ENCODE measurements at places on chromosomes 5 and 9.

DNA sequence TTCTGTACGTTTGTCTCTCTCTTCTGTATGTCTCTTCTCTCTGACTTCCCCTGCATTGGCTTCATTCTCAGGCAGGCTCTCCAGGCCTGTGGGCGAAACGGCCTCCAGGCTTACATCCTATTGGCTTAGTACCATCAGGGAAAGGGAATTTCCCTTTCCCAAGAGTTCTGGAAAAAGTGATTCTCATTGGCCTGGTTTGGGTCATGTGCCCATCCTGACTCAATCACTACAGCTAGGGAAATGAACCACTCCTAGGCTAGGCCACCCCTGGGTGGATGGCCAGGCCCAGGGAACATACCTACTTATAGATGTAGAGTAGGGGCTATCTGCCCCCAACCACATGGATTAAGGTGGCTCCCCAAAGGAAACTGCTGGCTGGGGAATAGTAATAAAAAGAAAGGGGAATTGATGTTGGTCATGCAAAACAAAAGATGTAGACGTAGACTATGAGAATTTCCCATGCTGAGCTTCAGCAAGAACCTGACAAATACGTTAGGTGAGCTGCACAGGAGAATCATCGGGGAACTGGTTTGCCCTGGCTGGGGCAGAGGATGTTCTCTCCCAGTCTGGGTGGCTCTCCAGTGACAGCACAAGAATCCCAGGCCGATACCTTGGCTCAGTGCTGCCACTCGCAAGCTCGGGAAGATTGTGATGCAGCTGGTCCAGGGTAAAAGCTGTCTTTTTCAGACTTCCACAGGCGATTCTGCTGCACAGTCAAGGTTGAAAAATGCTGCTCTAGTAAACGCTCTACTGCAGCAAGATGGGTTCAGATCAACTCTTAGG, 3.7 kb upstream of the EGR1 start:
- H3K27ac ChIP-seq = peak overlapping the region; percentile 29
- H3K27me3 ChIP-seq = peaks cover 1% of the 10 kb centered on the region
- no peak overlapping the region for H3K4me3 ChIP-seq
- H3K36me3 ChIP-seq = peaks cover 3% of the 10 kb centered on the region
- peaks cover 28% of the 10 kb centered on the region for H3K4me1 ChIP-seq
- DNase-seq = no peak

GRCh38 chr5:55629815-55630214, 82.3 kb downstream of the SLC38A9 start:
- no peaks in the 10 kb centered on the region for H3K27me3 ChIP-seq
- DNase-seq = no peak
- peaks cover 28% of the 10 kb centered on the region for H3K36me3 ChIP-seq
- no peak overlapping the region for H3K27ac ChIP-seq

GRCh38 chr9:131539223-131539923, 6.0 kb upstream of the PRRT1B start:
- no peak for DNase-seq
- H3K27me3 ChIP-seq = peaks cover 11% of the 10 kb centered on the region
- peaks cover 17% of the 10 kb centered on the region for H3K4me1 ChIP-seq

GRCh38 chr5:9838916-9839315, 208.8 kb upstream of the TAS2R1 start:
- H3K4me1 ChIP-seq = no peaks in the 10 kb centered on the region
- no peaks in the 10 kb centered on the region for H3K27me3 ChIP-seq
- H3K4me3 ChIP-seq = no peak overlapping the region
- H3K27ac ChIP-seq = no peak overlapping the region
- no peak for DNase-seq
- H3K36me3 ChIP-seq = no peaks in the 10 kb centered on the region

- H3K4me1 ChIP-seq = no peaks in the 10 kb centered on the region
- no peaks in the 10 kb centered on the region for H3K27me3 ChIP-seq
- no peak for DNase-seq
- no peaks in the 10 kb centered on the region for H3K36me3 ChIP-seq
- no peak overlapping the region for H3K27ac ChIP-seq
Measured at GRCh38 chr5:148556835-148557234, 97.5 kb downstream of the HTR4 start.

GRCh38 chr9:85332487-85332886, 409.3 kb downstream of the AGTPBP1 start:
- no peaks in the 10 kb centered on the region for H3K36me3 ChIP-seq
- no peak for DNase-seq
- no peak overlapping the region for H3K4me3 ChIP-seq
- peaks cover 4% of the 10 kb centered on the region for H3K4me1 ChIP-seq
- no peak overlapping the region for H3K27ac ChIP-seq

DNA sequence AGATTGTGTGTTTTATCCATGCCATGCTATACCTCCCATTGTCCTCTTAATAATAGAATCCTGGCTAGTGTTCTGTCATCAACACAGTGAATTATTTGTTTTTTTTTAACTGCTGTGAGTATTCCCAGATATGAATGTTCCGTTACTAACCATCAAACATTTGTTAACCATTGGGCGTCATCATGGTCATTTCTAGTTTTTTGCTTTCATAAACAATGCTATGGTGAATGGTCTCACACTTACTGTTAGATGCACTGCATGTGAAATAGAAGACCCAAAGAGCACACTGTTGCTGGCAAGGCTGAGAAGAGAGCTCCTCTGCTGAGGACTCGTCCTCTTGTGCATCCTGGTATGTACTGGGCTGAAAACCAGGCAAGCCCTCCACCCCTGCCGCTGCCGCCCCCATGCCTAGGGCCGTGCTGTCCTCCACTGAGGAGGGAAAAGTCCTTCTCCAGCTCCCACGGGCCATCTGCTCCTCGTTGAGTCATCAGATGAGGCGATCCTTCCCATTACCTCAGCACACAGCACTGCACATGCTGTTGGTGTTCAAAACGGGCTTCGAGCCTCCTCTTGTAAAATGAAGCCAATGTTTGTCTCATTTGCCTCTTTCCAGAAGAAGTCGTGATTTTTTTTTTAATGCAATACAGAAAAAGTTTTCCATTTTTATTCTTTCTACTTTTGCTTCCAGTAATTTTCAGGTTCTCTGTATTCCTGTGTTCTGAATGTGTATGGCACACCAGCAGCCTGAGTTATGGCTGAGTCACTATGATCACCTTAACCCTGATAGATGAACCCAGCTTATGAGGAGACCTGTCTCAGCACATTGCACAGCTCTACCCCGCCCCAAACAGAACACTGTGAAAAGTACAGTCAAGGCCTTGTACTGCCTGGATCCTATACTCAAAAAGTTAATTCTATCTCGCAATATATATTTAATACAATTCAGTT, 219.0 kb downstream of the AOPEP start:
- DNase-seq = no peak
- no peaks in the 10 kb centered on the region for H3K27me3 ChIP-seq
- no peak overlapping the region for H3K4me3 ChIP-seq
- no peaks in the 10 kb centered on the region for H3K36me3 ChIP-seq

GRCh38 chr5:143226872-143227271, 176.6 kb downstream of the NR3C1 start:
- no peaks in the 10 kb centered on the region for H3K27me3 ChIP-seq
- no peak overlapping the region for H3K27ac ChIP-seq
- H3K4me1 ChIP-seq = peaks cover 71% of the 10 kb centered on the region
- DNase-seq = no peak
- H3K36me3 ChIP-seq = peaks cover 15% of the 10 kb centered on the region

DNA sequence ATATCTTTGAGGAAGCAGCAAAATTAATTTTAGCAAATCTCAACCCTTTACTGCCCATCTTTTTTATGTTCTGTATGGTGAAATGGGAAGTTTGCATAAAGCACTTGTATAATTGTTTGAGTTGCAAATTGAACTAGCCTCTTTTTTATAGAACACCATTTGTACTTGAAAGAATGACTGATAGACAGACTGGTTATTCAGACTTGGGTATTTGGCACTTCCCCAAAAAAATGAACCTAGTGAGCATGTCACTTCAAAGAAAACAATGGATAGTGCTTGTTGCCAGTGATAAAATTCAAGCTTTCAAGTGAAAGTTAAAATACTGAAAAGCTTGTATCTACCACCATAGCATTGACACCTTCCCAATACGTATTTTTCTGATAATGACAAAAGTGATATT, 115.8 kb downstream of the ERCC6L2 start:
- H3K4me1 ChIP-seq = peaks cover 10% of the 10 kb centered on the region
- DNase-seq = no peak
- H3K36me3 ChIP-seq = peaks cover 38% of the 10 kb centered on the region
- H3K27ac ChIP-seq = no peak overlapping the region

DNA sequence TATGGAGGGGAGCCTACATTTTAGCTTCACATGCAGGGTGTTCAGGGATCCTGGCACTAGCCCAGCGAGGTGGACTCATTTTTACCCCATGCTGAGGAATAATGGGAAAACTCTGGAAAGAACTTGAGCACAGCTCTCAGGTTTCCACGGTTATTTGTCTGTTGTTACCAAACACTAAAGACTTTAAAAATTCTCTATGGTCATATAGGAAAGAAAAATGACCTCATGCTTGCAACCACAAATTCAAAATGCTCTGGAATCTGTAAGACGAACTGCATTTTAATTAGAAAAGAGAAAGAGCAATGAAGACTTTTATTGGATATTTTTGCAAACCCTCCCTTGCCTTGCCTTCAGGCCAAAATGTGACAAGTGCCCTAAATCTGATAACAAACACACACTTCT, 606.9 kb downstream of the EBF1 start:
- H3K4me3 ChIP-seq = no peak overlapping the region
- peaks cover 1% of the 10 kb centered on the region for H3K27me3 ChIP-seq
- no peak overlapping the region for H3K27ac ChIP-seq
- H3K4me1 ChIP-seq = no peaks in the 10 kb centered on the region

- H3K27me3 ChIP-seq = peaks cover 14% of the 10 kb centered on the region
- H3K36me3 ChIP-seq = no peaks in the 10 kb centered on the region
- no peak overlapping the region for H3K4me3 ChIP-seq
- H3K4me1 ChIP-seq = no peaks in the 10 kb centered on the region
Measured at GRCh38 chr5:74152625-74153254, 487.8 kb downstream of the ENC1 start.

DNA sequence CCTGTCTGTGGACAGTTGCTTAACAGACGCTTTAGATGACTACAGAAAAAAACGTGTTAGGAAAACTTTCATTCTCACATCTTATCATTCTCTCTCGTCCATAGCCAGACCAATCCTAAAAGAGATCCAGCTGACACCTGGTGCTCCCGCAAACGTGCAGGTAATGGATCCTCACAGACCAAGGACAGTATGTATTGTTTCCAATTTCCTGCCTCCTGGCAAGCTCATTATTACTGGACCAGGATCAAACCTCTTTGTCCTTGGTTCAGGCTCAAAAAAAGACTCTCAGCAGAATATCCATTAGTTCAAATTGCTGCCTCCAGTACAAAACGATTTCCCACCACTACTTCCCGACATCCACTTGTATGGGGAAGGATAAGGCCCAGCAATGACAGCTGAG, 62.4 kb downstream of the SERINC5 start:
- H3K4me3 ChIP-seq = peak overlapping the region; percentile 81
- peaks cover 71% of the 10 kb centered on the region for H3K4me1 ChIP-seq
- DNase-seq = no peak
- H3K36me3 ChIP-seq = peaks cover 46% of the 10 kb centered on the region
- H3K27ac ChIP-seq = peak overlapping the region; percentile 93
- H3K27me3 ChIP-seq = no peaks in the 10 kb centered on the region

GRCh38 chr5:154461531-154461930, 15.7 kb downstream of the SAP30L start:
- no peak for DNase-seq
- H3K4me3 ChIP-seq = no peak overlapping the region
- H3K4me1 ChIP-seq = no peaks in the 10 kb centered on the region
- H3K27ac ChIP-seq = no peak overlapping the region

DNA sequence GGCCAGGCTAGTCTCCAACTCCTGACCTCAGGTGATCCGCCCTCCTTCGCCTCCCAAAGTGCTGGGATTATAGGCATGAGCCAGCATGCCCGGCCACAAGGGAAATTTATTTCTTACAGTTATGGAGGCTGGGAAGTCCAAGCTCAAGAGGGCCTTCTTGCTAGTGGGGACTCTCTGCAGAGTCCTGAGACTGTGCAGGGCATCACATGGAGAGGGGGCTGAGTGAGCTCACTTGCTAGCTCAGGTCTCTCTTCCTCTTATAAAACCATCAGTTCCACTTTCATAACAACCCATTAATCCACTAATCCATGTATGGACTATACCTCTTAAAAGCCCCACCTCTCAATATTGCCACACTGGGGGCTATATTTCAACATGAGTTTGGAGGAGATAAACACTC, 5.1 kb upstream of the SPIN1 start:
- H3K4me3 ChIP-seq = no peak overlapping the region
- H3K4me1 ChIP-seq = peaks cover 11% of the 10 kb centered on the region
- H3K36me3 ChIP-seq = no peaks in the 10 kb centered on the region
- no peak overlapping the region for H3K27ac ChIP-seq

DNA sequence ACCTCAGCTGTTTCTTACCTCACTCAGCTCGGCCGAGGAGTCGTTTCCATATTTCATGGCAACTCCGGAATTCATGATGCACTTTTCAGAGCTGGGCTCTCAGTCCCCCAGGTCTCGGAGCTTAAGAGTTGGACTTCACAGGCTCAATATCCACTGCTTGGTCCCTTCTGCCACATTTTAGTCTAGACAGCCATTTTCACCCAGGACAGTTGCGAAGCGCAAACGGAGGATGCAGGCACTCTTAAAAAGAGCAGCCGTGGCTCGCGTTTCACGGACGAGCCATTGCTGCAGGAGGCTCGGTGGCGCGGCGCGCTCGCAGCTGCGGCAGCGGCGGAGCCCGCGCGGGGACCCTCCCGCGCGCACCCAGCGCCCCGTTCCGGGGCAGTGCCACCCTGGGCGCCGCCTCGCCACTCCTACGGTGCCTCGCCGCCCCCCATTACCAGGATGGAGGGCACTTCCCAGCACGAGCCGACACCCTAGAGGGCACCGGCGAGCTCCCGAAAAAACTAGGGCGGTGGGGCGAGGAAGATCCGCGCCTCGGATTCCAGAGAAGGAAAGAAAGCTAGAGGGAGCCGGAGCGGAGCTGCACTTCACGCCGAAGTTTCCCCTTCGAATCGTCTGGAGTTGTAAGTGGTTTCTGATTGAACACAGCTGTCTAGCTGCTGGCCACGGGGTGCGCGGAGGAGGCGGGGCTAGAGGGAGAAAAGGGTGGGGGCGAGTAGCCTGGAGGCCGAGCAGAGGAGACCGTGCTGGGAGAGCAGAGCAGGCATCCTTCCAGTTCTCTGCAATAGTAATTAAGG, 140.3 kb downstream of the TSSK1B start:
- H3K36me3 ChIP-seq = peaks cover 2% of the 10 kb centered on the region
- peak overlapping the region; percentile 88 for H3K4me3 ChIP-seq
- peaks cover 17% of the 10 kb centered on the region for H3K4me1 ChIP-seq
- DNase-seq = peak; percentile 75
- peaks cover 75% of the 10 kb centered on the region for H3K27me3 ChIP-seq

Measured in T-helper 2 cell treated with Interferon-gamma antibody and Interleukin-4, amounts not matched to agents 5 μg/mL and 100 μg/mL, for 36 hours (primary cell).